ENCODE measurements at places on chromosomes 11 and 22. TPM values are rescaled to one million over a fixed set of nuclear protein-coding genes. Genes with fewer than 3 reads are reported as not detected.

GRCh38 chr22:39287076-39287725 is 32.2 kb downstream of the RPL3 start:
- DNase-seq: no peak

DNA sequence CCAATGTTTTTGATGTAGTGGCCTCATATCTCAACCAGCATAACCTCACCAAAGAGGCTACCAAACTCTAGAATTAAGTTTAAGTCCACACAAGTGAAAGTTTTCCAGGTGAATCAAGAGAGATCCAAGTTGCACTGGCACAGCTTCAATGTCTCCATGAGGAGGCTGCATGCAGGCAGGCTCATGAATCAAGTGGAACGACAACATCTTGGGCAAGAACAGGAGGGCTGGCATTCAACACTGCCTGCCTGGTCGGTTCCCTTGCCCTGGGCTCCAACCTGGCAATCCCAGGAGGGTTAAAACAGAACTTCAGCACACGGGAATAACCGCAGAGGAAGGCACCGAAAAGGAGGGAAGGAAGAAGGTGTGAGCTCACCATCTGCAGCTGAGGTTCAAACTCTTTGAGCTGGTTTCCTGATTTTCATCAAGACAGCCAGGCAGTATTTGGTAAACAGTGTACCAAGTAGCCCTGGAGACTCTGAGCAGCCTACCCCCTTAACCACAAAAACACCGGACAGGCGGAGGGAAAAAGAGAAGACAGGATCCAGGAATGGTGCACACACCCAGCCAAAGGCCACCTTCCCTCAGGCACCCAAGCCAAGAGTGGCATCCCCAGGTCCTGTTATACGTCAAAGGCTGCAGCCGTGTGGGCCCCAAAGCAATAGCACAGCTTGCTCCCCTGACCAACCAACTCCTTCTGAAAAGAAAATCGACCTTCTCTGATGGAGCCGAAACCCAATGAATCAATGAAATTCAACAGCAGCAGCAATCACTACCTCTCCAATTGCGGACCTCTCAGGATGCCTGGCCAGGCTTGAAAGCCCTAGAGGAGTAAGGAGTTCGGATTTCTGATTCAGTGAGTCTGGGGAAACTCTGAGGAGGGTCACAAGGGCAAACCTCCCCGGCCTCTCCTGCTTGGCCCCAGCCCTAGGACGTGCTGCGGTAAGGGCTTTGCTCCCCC is 1.3 kb downstream of the PACSIN2 start:
- DNase-seq: peak; percentile 57

- no peak for DNase-seq
Observed at GRCh38 chr11:134398644-134399292, 13.3 kb downstream of the B3GAT1 start.

GRCh38 chr11:119742263-119742861 is 13.4 kb upstream of the NECTIN1 start:
- peak; percentile 62 for DNase-seq

- DNase-seq: no peak
Observed at GRCh38 chr11:2807801-2808241, 77.8 kb downstream of the CDKN1C start.

DNA sequence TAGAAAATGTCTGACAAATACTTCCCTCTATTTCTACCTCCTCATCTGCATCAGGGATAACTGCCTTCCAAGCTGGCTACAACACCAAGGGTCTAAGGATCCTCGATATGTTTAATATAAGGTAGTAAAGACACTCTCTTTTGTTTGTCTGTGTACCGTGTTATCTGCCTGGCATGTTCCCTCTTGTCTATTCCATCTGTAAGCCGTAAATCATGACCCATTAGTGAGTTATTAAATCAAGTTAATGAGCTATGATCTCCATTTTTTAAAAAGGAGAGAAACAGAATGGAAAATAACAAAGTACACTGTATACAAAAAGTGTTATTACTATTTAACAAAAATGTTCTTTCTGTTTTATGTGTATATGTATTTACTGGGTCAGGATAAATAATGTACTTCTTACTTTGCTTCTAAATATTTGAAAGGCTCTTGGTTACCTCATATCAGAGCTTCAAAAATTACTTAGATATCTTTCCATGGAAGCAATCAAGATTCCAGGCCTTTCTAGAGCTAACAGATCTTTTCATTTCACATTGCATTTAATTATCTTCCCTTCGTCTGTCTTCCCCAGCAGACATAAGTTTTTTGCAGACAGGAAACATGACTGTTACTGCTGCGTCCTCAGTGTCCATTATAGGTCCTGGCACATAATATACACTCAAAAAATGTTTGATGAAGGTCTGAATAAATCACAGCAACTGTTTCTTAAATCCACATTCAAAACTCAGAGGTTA is 342.6 kb upstream of the CCDC90B start:
- DNase-seq: no peak

- DNase-seq: no peak
Observed at GRCh38 chr11:133860151-133860550, 14.8 kb upstream of the SPATA19 start.

DNA sequence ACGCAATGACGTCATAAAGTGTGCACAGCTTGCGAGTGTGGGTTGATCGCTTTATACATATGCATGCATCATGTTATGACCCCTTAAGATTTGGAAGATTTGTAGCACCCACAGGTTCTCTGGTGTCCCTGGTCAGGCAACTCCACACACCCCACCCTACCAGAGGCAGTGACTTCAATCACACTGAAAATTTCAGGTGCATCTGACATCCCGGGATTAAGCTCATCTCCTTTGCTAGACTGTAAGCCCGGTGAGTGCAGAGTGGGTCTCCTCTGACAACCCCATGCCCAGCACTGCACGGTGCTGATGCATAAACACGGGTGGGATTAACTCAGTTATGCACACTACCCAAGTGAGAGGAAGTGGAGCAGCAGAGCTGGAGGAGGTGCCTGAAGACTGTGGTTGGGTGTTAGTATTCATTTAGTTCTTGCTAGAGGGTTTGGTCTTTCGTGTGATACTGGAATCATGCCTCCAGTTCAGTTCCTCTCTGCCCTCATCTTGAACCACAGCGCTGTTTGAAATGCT is 6.5 kb downstream of the ARSA start:
- DNase-seq: no peak

DNA sequence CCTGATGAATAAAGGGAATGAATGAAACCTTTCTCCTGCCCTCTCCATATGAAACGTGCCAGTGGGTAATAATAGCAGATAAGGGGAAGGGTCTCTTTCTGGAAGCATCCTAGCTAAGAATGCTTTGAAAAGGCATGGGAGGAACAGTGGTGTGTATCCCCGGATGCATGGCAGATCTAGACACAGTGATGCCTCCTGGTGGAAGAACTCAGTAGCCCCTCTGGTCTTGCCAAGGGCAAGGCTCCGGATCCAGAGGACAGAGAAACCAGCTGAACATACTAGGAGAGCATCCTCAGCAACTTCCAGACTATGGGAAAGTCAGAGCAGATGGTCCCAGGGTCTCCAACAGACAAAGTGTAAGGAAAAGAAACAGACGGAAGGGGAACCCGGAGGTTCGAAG is 6.4 kb downstream of the BAIAP2L2 start:
- DNase-seq: no peak

- DNase-seq: no peak
Observed at GRCh38 chr22:44107340-44107739, 73.4 kb upstream of the PARVG start.

GRCh38 chr11:11170352-11171084 is 182.5 kb downstream of the CSNK2A3 start:
- DNase-seq: no peak

- no peak for DNase-seq
Observed at GRCh38 chr11:103069367-103069766, 22.6 kb downstream of the DCUN1D5 start.

DNA sequence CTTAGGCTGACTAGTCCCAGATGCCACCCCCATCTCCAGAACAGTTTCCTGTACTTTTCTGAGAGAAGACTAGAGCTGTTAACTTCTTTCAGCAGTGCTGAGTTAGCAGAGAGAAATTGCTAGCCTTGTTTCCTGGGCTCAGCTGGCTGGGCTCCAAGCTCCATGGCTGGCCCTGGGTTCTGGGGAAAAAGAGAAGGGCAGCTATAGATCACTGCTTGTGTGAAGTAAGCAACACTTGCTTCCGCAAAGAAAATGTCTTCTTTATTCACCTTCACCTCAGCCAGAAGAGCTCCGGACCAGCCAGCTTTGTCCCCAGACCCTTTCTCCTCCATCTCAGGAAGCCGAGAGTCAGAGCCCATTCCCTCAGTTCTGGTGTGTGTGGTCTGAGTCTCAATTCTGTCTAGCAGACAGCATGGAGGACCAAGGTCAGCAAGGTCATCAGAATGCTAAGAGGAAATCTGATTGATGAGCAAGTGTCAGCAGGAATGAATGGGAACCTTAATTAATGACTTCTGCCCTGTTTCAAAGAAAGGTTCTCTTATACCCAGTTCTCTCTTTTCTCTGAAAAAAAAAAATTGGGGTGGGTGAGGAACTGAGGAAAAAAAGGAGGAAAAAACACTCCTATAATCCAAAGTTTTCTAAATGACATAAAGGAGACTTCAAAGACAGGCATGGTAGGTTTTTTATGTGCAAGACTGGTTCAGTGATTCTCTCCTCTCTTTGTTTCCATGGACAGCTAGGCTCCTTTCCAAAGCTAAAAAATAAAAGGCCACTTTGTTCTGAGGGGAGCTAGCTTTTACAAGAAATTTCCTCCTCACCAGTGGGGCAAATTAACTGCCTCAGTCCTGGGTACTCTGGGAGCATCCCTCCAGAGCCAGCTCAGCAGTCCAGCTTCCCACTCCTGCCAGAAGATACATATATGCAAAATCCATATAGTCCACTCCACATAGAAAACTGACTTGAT is 63.6 kb upstream of the FAM181B start:
- DNase-seq: peak; percentile 20

RNF214 gene
- total RNA-seq: 20.0 TPM

GLB1L2 gene
- 27.2 TPM for total RNA-seq

C11orf21 gene
- 0.52 TPM for total RNA-seq

EHF gene
- 316 TPM for total RNA-seq

ARHGAP20 gene
- 0.74 TPM for total RNA-seq

MRGPRX3 gene
- total RNA-seq: not detected
